Posterior vena cava (tissue), 2 donors: ENCODE measurements at places on chromosomes 3 and 15. TPM values are rescaled to one million over a fixed set of nuclear protein-coding genes. Genes with fewer than 3 reads are reported as not detected.

Gene SKOR1
- 0.51 TPM for total RNA-seq

Gene GOLGA8M
- 2.2 TPM for total RNA-seq

Gene CPEB1
- 5.0 TPM for total RNA-seq

Gene CFAP91
- total RNA-seq = 6.2 TPM

Gene C2CD4B
- total RNA-seq = 1.1 TPM

Gene ITIH4
- 28.8 TPM for total RNA-seq

Gene TMF1
- 30.7 TPM for total RNA-seq

Gene PLA1A
- 2.7 TPM for total RNA-seq

Gene DPPA4
- not detected for total RNA-seq

Gene AADACL2
- 1.2 TPM for total RNA-seq

Gene CDHR4
- 0.29 TPM for total RNA-seq

Gene GCNT3
- not detected for total RNA-seq

Gene CCDC39
- 0.90 TPM for total RNA-seq

Gene PLA2G4D
- total RNA-seq = not detected

Gene ATP13A5
- not detected for total RNA-seq

Gene GOLGA8K
- 3.2 TPM for total RNA-seq
